ENCODE measurements at places on chromosomes 13 and 19. TPM values are rescaled to one million over a fixed set of nuclear protein-coding genes. Genes with fewer than 3 reads are reported as not detected.

Gene ZNF823
- total RNA-seq: 3.2 TPM

Gene ZNF575
- 1.1 TPM for total RNA-seq

Gene ZNF791
- 13.1 TPM for total RNA-seq

Gene CFAP97D2
- not detected for total RNA-seq

Gene CNN1
- total RNA-seq: 158 TPM

Gene LMTK3
- total RNA-seq: 0.87 TPM

Gene ZNF471
- total RNA-seq: 4.6 TPM

Gene NLRP4
- not detected for total RNA-seq

Gene VMAC
- total RNA-seq: 1.9 TPM

Gene ADAMTSL5
- 40.8 TPM for total RNA-seq

GRCh38 chr19:39568604-39569003 lies 28.6 kb upstream of the EID2 start:
- no peak for DNase-seq

GRCh38 chr13:76826527-76826926 lies 59.7 kb downstream of the KCTD12 start:
- DNase-seq: no peak

GRCh38 chr13:55432814-55433213 lies 1707.9 kb upstream of the PRR20A start:
- DNase-seq: no peak

- no peak for DNase-seq
Measured at GRCh38 chr19:48810151-48810550, 678 bp downstream of the BCAT2 start.

- DNase-seq: no peak
Measured at GRCh38 chr19:57872450-57872849, 16.4 kb downstream of the ZNF814 start.

GRCh38 chr13:32790731-32791130 lies 204.5 kb downstream of the PDS5B start:
- no peak for DNase-seq

DNA sequence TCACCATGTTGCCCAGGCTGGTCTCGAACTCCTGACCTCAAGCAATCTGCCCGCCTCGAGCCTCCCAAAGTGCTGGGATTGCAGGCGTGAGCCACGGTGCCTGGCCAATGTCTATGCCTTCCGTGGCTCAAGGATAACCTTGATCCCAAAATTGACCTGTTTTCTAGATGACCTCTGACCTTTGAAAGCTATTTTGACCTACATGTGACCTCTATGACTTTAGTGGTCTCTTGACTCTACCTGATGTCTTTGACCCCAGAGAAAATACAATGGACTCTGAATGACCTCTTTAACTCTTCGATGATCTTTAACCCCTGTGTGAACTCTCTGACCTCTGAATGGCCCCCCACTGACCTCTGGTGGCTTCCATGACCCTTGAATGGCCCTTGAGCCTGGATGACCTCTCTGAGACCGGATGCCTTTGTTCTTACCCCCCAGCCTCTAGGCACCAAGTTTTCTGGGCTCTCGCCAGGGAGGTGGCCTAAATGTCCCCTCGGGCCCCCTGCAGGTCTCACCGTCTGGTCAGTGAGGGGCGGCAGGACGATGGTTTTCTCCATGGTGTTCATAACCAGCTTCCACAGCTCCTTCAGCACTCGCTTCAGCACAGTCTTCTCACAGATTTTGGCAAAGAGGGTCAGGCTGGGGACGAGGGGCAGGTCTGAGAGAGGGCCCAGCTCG lies 63.7 kb downstream of the UNC13A start:
- no peak for DNase-seq

- DNase-seq: no peak
Measured at GRCh38 chr19:54425382-54425723, 10.1 kb downstream of the TTYH1 start.

DNA sequence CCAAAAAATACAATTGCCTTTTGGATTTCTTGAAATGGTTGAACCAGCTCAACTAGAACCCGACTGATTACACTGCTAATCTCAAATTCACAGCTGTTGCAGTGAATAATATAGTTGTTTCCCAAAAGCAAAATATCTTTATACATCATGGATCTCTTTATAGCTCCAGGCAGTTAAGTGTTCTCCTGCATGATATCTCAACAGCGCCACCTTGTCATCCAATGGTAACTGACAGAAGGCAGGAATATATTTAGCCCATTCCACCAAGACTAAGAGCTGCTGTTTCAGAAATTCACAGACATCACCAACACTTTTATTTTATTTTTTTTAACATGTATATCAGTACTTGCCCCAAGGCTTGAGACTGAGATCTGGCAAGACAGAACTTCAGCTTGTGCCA lies 1141.0 kb upstream of the PRR20A start:
- DNase-seq: no peak

- peak; percentile 48 for DNase-seq
Measured at GRCh38 chr13:27830010-27830409, 37.7 kb downstream of the GSX1 start.

GRCh38 chr13:113584870-113585671 lies 518 bp downstream of the TFDP1 start:
- no peak for DNase-seq

- DNase-seq: no peak
Measured at GRCh38 chr19:48203222-48203793, 32.8 kb downstream of the ZSWIM9 start.

- no peak for DNase-seq
Measured at GRCh38 chr13:33174931-33175330, 110.6 kb downstream of the STARD13 start.

DNA sequence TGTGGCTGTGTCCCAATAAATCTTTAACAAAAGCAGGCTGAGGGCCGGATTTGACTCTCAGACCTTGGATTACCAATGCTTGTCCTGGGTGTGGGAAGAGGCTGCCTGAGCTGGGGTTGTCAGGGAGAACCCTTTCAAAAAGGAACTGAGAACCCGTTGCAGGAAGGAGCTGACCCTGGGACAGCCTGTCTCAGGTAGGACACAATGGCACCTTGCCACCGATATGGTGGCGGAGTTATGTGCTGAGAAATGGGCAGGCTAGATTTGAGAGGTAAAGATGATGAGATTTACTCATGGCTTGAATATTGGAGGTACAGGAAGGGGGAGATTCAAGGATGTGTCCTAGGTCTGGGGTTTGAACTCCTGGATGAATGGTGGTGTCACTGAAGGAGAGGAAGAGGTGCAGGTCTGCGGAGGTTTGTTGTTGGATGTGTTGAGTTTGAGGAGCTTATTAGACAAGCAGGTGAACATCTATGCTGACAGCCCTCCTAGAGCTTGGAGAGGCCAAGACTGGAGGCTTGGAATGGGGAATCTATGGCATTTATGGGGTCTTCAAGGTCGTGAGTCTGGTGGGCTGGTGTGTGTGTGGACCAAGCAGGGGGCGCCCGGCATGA lies 7.2 kb downstream of the PLEKHF1 start:
- DNase-seq: no peak

DNA sequence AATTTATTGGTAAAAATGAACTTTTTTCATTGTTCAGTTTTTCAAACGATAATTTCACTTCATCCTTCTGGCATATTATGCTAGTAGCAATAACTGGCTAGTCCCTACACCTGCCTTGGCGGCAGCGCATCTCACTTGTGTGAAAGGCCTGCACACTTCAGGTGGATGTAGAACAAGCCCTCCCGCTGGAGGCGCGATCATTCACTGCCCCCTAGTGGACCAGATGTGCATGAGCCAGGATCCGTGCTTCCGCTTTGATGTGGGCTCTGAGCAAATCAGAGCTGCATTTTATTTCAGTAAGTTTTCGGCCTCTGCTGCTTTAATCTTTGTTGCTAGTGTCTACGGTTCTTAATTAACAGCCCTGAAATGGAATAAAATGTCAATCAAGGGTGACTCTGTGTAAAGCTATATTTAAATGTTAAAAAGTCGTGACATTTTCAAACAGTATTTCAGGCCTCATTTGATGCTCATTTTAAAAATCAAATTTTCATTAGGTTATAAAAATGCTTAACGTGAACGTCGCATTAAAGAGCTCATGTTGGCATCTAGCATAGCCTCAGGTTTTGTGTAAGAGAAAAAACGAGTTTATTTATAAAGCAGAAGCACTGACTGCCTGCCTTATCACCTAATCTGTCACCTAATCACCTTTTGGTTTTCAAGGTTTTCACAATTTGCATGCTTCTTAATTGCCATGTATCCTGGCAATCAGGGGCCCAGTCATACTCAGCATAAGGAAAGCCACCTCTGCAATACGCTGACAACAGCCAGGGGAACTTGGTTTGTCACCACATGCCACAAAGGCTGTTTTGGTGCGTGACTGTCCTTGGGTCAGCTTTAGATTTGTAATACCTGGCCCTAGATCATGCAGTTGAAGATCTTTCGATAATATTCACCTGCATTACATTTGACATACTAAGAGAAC lies 112.2 kb downstream of the TEX26 start:
- peak; percentile 73 for DNase-seq

DNA sequence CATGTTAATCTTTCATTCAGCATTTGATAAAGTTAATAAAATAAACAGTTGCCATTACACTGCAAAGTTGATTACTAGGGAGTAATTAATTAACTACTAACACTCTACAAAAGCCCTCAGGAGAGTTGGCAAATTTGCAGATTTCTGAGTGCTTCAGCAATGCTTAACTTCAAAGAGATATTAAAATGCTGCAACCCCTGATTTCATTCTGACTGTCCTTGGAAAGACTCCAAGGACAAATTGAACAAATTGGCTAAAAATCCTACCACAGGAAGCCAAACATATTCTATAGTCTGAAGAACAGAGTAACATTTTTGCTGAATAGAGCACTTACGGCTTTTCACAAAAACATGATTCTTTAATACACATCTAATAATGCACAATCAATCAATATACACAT lies 1543.0 kb downstream of the SLITRK5 start:
- DNase-seq: no peak

DNA sequence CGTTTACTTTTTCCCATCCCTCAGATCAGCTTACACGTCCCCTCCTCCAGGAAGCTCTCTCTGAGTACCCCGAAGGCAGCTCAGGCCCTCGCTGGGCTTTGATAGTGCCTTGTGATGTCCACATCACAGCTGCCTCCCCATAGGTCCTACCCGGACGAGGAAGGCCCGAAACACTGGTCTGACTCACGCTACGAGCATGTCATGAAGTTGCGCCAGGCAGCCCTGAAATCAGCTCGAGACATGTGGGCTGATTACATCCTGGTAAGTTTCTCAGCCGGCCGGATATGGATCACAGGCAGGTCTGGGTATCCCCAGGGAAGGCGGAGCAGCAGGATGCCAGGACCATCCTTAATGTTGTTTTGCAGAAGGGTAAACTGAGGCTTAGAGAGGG lies 4.8 kb downstream of the COLGALT1 start:
- no peak for DNase-seq

GRCh38 chr13:37029617-37030016 lies 29.0 kb downstream of the EXOSC8 start:
- DNase-seq: no peak

GRCh38 chr19:8302357-8302691 lies 5.8 kb downstream of the CD320 start:
- DNase-seq: peak; percentile 76

DNA sequence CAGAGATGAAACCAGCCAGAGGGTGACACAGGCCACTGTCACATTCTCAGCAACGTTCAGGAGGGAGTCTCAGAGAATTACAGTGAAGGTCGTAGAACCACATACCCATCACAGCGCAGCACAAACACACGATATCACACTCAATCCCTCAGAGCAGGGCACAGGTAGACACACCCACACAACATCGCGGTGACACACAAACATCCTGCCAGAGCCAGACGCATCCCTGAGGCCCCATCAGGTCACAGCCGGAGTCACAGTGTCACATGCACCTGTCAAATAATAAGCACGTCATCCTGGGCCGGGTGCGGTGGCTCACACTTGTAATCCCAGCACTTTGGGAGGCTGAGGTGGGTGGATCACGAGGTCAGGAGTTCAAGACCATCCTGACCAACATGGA lies 17.5 kb downstream of the ELAVL3 start:
- no peak for DNase-seq

- DNase-seq: peak; percentile 7
Measured at GRCh38 chr13:79631051-79631659, 150.2 kb downstream of the NDFIP2 start.

DNA sequence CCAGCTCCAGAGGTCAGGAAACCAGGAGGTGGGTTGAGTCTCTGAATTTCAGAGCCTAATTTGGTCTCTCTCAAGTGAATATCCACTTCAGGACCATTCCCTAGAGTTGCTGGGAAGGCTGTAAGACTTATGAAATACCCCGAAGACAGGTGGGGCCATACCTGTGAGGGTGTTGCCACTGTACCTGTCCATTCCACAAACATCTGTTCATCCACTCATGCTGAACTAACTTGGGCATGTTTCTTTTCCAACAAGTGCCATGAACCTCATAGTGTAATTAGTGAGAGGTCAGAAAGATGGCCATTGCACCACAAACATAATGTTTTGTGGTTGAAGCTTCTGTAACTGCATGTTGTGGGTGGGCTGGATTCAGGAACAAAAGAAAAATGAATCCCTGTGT lies 7.8 kb downstream of the ILF3 start:
- no peak for DNase-seq

DNA sequence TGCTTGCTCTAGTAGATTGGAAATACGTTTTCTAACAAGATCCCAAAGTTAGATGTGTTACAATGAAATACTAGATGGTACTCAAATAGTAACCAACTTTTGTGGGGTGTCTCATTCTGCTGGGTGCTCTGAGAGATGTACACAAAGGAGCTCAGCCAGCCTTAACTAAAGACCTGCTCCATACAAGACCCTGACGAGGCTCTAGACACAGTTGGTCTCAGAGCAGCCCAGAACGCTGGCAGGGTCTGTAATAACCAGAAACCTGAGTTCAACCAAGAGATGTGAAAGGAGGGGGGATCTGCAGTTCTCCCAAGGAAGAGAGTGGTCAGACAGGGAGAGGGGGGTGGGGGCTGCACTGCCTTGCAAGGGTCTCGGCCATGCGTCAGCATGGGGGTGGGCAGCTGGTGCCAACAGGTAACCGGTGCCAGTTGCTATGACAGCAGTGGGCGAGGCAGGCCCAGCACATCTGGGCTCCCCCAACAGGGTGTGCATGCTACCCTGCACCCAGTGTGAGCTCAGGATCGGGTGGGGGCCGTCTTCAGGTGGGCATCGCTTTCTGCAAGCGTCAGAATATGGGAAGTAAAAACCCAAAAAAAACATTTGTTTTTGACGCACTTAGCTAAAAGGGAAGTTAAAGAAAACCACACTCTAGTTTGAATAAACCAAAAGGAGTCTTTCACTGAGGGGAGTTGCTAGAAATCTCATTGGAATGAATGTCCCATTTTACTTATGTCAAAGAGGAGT lies 68.0 kb upstream of the GPR183 start:
- no peak for DNase-seq

DNA sequence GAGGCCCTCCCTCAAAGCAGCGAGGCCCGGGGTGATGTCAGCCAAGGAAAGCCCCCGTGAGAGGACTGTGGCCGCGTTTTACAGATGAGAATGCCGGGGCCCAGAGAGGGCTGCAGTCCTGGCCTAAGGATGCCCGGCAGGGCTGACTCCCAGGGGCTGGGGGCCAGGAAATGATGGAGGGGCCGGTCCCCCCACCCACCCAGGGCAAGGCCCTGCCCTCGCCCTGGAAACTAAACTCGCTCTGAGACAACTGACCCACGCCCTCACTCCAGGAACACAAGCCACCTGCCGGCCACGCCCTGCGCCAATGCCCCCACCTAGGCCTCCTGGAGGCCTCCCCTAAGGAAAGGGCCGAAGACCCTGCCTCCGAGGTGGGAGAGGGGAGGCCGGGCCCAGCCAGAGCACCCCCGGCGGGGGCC lies 7.2 kb downstream of the ZBTB7A start:
- no peak for DNase-seq

- DNase-seq: peak; percentile 64
Measured at GRCh38 chr13:80341756-80342370, 937 bp upstream of the SPRY2 start.
